ENCODE measurements at places on chromosomes 4 and X.

- DNase-seq = no peak
These were observed 2068.9 kb downstream of the PCDH7 start for GRCh38 chr4:32789026-32789608.

- peak; percentile 19 for DNase-seq
These were observed 43.0 kb downstream of the ENPEP start for GRCh38 chr4:110518889-110519490.

DNA sequence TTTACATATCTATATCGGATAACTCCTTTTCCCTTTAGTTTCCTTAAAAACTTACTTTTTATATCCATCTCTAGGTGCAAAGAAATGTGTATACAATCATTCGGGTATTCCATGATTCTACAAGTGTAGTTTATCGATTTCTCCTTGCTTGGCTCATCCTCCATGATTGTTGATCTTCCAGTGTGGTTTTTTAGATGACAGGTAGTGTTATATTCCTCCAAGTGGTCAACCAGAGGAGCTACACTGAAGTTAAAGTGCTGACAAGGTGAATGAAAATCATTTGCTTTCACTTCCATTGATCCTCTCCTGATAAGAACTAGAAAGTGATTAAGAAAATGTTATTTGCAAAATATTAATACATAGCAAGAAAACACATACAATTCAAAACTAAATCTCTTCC lies 38.5 kb downstream of the TMEM156 start:
- no peak for DNase-seq

DNA sequence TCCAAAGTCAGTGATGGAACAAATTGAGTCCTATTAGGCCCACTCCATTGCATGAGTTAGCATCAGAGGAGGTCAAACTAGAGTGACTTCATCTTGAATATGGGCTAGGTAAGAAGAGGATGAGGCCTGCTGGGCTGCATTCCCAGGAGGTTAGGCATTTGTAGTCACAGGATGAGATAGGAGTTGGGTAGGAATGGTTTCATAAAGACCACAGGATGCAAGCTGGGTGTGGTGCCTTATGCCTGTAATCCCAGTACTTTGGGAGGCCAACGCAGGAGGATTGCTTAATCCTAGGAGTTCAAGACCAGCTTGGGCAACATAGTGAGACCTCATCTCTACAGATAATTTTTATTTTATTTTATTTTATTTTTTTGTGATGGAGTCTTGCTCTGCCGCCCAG lies 26.8 kb downstream of the PDGFRA start:
- no peak for DNase-seq

GRCh38 chr4:8198206-8198905 lies 734 bp upstream of the SH3TC1 start:
- DNase-seq = no peak
